ENCODE measurements at places on chromosomes 7 and 10.

DNA sequence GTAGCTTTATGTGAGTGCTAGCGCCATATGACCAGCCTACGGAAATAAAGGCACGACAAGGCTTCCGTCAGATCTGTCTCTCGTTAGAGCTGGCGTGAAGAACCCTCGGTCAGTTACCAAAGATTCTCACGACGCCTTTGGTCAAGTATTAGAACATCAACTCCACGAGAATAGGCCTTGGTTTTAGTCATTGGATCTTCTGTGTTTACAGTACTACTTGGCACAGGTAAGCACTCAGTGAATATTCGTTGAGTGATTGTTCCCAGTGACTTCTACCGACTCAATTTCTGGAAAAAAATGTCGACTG lies 316 bp downstream of the RBM48 start:
- DNase-seq = no peak

DNA sequence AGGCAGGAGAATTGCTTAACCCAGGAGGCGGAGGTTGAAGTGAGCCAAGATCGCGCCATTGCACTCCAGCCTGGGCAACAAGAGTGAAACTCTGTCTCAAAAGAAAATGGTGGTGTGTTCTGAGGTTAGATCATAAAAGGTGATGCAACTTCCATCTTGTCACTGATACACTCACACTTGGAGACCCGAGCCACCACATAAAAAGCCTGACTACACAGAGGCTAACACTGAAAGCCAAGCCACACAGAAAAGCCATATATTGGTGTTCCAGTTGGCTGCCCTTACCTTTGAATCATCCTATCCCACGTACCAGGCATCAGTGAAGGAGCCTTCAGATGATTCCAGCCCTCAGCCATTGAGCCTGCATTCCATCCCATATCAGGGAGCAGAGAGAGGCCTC lies 4.0 kb downstream of the MORN4 start:
- DNase-seq = no peak

GRCh38 chr10:58041901-58042300 lies 225.8 kb downstream of the IPMK start:
- no peak for DNase-seq

DNA sequence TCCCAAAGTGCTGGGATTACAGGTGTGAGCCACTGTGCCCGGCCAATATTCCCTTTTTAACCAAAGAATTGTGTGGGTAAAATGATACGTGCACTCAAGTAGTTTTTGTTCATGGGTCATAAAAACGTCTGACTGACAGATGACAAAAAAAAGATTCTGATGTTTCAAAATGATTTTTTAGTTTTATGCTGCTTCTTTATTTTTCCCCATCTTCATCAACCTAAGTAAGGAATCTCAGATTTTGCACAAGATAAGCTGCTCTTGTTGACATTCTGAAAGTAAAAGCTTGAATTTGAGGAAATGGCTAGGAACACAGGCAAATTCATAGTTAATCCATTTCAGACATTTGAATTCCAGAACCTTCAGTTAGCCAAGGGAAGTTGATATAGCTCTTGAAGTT lies 526.1 kb upstream of the NRP1 start:
- no peak for DNase-seq

DNA sequence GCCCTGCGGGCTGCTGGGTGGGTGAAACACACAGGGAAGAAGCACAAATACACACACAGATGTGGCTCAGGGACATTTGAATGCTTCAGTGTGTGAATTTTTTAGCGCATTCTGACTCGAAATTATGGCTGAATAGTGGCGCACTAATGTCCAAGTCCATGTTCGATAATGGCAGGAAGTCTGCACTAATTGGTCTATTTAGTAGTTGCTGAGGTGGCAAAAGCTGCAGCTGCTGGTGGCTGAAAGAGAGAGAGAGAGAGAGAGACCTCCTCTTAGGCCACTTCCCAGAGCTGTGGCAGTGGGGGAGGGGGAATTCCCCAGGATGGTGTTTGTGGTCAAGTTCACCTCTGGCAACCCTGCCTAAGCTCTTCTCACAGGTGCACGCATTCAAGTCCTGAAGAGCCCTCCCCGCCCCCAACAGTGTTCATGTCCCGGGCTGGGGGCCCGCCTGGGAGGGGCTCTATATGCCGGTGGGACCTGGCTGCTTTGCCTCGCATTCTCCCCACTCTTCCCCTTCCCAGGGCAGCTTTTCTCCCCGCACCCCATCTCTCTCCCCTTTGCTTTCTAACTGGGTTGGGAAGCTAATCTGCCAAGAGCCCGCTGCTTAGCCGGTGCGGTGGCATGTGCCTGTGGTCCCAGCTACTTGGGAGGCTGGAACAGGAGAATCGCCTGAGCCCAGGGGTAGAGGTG lies 6.0 kb upstream of the MNX1 start:
- no peak for DNase-seq

- no peak for DNase-seq
These were observed 100.8 kb downstream of the MLLT10 start for GRCh38 chr10:21634599-21635365.

DNA sequence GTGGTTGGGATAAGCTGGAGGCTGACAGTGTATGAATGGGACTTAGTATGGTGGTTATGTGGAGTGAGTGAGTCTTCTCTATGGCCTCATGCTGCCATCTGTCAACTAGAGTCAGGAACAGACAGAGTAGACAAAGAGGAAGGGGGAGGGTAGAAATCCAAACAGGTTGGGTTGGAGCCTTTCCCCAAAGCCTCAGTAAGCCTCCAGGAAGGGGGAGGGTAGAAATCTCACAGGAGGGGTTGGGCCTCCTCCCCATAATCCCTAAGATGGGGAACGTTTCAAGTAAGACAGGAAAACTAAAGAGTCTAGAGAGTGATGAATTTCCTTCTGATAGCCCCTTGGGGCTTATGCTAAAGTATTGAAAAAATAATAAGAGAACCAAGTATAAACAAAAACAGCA lies 2.0 kb upstream of the AKR1B15 start:
- DNase-seq = peak; percentile 3

GRCh38 chr7:38506004-38506403 lies 125.2 kb downstream of the AMPH start:
- no peak for DNase-seq

GRCh38 chr10:128814024-128814423 lies 653.0 kb upstream of the MGMT start:
- no peak for DNase-seq

- no peak for DNase-seq
These were observed 67.8 kb upstream of the NMT2 start for GRCh38 chr10:15236340-15236739.

- no peak for DNase-seq
These were observed 110.8 kb upstream of the FGFR2 start for GRCh38 chr10:121708728-121709674.

DNA sequence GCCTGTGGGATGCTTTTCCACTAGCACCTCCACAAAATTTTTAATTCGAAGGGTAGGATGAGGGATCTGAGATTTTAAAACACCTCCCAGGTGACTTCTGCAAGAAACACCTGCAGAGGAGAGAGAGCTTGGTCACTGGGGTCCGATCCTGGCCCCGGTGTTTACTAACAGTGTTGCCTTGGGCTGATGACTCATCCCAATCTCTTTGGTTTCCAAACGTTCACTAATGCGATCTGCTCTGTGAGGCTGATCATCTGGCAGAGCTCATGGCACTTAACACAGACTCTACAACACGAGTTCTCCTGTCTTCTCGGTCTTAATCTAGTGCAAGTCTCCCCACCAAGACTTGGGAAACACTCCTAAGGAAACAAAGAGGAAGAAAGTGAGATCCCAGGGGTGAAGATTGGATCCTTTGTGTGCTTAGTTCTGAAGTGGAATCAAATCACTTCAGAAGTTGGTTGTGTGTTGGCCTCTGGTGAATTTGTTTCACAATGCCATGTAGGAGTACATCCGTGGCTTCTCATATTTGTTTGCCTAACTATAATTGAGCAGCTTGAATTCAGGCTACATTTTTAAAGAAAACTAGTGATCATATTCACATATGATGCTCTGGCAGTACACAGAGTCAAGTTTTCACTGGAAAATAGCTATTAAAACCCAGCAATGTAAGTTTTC lies 407.9 kb downstream of the NRG3 start:
- DNase-seq = no peak

DNA sequence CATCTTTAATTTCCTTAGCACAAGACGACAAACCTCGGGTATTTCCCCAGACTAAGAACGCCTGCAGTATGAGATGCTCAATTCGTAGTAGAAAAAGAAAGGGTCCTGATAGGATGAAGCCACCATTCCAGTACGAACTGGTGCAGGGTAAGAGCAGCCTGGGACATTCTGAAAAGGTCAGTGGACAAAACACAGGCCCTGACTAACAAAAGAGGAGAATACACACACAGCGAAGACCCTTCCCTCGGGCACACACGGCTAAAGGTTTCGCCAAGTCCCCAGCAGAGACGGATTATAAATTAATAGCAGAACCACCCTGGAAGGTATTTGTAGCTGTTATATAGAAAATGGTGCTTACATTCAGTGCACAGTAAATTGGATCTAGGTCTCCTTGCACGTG lies 137.6 kb downstream of the SKIDA1 start:
- DNase-seq = no peak

- DNase-seq = no peak
These were observed 68.1 kb upstream of the CDK6 start for GRCh38 chr7:92904244-92905131.

DNA sequence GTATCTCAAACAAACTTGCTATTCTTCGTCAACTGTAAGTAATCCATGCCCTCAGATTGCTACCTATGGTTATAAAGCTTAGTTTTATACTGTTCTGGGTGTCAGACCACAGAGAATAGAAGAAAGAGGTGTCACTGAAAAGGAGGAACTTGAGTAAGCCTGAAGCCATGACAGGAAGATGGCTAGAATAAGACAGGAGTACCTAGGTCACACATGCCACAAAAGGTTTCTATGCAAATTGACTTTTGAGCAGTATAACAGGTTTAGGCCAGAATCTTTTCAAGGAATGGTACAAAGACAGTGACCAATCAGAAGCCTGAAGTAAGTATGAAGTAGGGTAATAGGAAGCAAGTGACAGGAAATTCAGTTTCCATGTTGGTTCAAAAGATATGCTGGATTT lies 23.5 kb downstream of the FBXW4 start:
- DNase-seq = no peak

DNA sequence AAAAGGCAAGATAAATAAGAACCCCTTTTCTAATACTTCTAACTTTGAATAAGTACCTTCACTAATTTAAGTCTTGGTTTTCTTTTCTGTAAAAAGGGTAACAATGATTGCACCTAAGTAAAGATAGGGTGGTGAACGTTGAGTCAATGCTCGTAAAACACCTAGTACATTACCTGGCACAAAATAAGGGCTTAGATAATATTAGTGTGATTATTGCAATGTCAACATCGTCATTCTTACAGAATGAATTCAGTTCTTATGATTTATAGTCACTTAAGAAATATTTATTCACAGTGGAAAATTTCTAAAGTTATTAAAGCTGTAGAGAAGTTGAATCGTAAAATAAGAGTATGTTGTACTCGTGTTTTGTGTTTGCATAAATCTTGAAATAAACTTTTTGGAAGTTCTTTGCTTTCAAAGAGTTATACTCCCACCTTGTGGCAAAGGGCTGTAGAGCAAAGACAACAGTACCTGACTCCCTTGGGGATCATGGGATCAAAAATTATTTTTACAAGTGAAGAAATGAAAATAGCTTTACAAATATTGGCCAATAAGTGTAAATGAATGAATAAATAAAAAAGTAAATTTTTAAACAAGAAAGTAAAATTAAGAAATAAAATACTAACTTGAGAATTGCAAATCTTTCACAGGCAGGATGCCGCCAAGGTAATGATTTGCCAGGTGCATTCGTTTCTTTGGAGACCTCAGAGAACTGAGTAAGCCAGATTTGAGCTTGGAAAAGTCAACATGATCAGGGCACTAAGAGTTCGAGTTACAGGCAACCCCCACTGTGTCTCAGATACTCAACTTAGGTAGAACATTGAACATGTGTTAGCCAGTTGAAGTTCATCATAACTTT lies 285.8 kb upstream of the CACNA2D1 start:
- DNase-seq = peak; percentile 48

GRCh38 chr7:8434290-8435002 lies 1.0 kb downstream of the NXPH1 start:
- DNase-seq = no peak

GRCh38 chr10:20343036-20343435 lies 526.8 kb downstream of the PLXDC2 start:
- DNase-seq = no peak

GRCh38 chr10:116185199-116185867 lies 87.7 kb downstream of the GFRA1 start:
- no peak for DNase-seq

DNA sequence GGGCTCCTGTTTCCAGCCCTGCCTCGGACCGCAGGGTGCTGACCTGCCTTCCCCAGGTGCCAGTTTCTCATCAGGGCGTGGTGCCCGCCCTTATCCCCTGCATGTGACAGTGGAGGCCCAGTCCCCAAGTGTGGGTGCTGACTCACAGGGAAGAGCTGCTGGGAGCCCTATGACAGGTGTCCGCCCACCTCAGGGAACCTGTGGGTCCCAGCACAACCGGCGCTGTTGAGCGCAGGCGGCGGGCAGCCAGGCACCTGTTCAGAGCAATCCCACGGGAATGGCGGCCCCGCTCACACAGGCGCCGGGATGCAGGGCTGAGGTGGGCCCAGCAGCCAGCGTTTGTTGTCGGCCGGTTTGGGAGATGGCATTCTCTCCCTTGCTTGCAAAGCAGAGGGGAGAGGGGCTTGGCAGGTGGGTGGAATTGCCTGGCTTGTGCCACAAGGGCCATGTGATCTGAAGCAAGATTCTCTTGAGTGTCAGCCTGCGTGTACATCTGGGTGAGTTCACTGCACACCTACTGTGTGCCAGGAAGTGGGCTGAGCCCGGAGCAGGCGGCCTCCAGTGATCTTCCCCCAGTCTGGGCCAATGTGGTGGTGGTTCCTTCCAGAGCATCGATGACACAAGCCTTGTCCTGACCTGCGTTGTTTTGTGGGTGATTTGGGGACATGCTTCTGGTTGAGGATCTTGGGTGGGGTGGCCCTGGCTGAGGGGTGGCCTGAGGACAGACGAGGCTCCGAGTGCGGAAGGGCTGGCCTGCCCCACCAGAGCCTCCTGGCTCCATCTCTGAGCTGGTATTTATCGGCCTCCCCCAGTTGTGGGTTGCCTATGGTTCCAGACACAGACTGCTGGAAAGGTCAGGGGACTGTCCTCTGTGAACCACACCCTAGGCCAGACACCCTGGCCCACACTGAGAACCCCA lies 2.4 kb downstream of the PWWP2B start:
- no peak for DNase-seq

DNA sequence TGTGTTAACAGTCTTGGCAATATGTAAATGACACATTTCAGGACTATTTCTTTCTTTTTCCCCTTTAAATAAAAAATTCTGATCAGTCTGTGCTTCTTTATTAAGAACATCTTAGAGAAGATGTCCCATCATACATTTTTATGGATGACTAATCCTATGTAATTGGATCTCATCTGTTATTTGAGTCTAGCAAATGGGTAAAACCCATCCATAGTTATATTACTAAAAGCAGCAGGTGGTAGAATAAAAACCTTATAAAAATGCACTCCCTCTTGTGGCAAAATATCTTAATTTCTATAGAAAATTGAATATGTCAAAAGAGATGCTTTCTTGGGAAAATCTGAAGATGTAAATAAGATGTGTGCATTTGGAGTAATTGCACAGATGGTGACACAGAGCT lies 35.3 kb downstream of the TRRAP start:
- DNase-seq = no peak
